ENCODE measurements at places on chromosomes 11 and 22. TPM values are rescaled to one million over a fixed set of nuclear protein-coding genes. Genes with fewer than 3 reads are reported as not detected.

DNA sequence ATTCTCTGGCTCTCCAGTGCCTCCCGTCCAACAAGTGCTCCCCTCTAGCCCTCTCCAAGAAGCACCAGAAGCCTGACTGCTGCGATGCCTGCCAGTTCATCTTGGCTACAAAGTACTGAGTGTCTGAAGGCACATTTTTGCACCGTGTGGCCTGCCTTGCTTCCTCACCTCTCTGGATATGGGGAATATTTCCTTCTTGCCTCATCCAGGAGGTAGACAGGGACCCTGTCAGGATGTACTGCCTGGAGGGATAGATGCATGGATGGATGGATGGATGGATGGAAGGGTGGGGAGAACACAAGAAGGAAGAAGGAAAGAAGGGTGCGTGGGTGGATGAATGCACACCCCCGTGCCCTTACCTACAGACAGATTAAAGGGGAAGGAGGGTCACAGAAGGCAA, 27.6 kb downstream of the KCTD17 start:
- no peaks in the 10 kb centered on the region for H3K4me1 ChIP-seq
- no peak for DNase-seq
- H3K27ac ChIP-seq = no peak overlapping the region
- peaks cover 52% of the 10 kb centered on the region for H3K27me3 ChIP-seq
- H3K36me3 ChIP-seq = no peaks in the 10 kb centered on the region

- H3K4me3 ChIP-seq = no peak overlapping the region
- H3K27ac ChIP-seq = no peak overlapping the region
- H3K27me3 ChIP-seq = peaks cover 47% of the 10 kb centered on the region
These were observed 47.0 kb downstream of the STIM1 start for GRCh38 chr11:3902441-3902840.

DNA sequence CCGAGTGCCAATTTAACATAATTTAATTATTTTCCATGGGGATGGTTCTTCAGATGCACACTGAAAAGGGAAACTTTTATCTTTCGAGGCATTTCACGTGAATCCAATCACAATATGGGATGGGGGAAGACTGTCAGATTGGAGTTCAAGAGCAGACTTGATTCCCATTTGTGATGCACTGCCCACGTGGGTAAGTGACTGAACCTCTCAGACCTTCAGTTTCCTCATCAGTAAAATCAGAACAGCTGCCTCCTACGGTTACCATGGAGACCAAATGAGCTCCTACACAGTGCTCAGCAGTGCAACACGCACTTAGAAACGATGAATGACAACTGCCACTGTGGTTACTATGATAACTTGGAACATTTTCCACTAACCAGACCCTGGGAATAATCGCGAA, 21.7 kb downstream of the KIAA0930 start:
- H3K36me3 ChIP-seq = no peaks in the 10 kb centered on the region
- H3K27me3 ChIP-seq = peaks cover 7% of the 10 kb centered on the region
- H3K4me1 ChIP-seq = peaks cover 5% of the 10 kb centered on the region

DNA sequence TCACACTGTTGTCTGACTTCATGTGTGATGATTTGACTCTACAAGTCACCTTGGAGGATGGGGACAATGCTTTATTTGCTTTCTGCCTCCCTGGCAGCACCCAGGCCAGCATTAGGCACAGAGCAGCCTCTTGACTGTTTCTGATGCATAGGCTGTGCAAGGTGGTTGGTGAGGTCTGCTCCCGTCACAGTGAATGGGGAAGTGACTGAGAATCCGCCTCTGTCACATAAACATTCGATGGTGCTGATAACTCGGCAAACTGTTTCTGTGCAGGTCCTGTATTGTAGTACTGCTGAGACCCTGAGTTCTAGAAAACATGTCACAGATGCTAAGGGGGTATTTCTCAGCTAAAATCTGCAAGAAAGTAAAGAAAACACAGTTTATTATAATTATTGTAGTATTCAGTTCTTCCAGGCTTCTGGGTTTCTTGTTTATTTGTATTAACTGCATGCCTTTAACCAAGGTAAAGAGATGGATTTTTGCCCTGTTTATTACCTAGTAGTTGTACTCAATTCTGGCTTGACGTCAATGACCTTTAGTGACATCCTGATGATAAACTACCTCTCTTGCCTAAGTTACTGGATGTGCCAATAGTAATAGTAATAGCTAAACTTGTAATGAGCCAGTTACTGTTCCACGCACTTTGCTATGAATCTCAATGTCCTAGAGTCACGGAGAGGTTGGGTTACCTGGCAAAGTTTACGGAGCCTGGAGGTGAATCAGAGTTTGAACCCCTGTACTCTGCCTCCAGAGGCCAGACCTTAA, 24.8 kb upstream of the RCN1 start:
- H3K36me3 ChIP-seq = no peaks in the 10 kb centered on the region
- no peaks in the 10 kb centered on the region for H3K4me1 ChIP-seq
- no peak overlapping the region for H3K27ac ChIP-seq
- H3K27me3 ChIP-seq = peaks cover 80% of the 10 kb centered on the region
- no peak overlapping the region for H3K4me3 ChIP-seq

DNA sequence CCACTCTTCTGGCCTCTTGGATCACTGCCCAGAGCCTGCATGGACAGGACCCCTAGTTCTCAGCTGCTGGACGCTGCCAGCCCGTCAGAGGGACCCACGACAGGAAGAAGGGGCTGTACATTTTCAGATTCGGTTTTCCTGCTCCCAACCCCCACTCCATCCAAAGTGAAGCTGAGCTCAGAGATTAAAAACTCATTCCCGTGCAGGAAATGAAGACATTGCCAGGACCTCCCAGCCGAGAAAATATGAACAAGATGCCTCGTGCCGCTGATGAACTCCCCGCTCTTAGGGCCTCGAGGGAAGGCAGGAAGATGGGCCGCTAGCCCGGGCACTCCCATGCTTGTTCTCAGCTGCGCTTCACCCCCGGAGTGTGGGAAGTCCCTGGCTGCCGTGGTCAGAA, 36.1 kb downstream of the RPUSD4 start:
- H3K36me3 ChIP-seq = no peaks in the 10 kb centered on the region
- DNase-seq = peak; percentile 46
- no peak overlapping the region for H3K4me3 ChIP-seq
- no peak overlapping the region for H3K27ac ChIP-seq

- H3K27ac ChIP-seq = no peak overlapping the region
- no peaks in the 10 kb centered on the region for H3K27me3 ChIP-seq
- peaks cover 5% of the 10 kb centered on the region for H3K4me1 ChIP-seq
- H3K4me3 ChIP-seq = peak overlapping the region; percentile 41
- H3K36me3 ChIP-seq = no peaks in the 10 kb centered on the region
- no peak for DNase-seq
These were observed 513.6 kb downstream of the METTL15 start for GRCh38 chr11:28621753-28622152.

- H3K4me1 ChIP-seq = peaks cover 62% of the 10 kb centered on the region
- no peaks in the 10 kb centered on the region for H3K36me3 ChIP-seq
- no peaks in the 10 kb centered on the region for H3K27me3 ChIP-seq
- no peak for DNase-seq
These were observed 128.3 kb downstream of the TEAD1 start for GRCh38 chr11:12802418-12803085.

DNA sequence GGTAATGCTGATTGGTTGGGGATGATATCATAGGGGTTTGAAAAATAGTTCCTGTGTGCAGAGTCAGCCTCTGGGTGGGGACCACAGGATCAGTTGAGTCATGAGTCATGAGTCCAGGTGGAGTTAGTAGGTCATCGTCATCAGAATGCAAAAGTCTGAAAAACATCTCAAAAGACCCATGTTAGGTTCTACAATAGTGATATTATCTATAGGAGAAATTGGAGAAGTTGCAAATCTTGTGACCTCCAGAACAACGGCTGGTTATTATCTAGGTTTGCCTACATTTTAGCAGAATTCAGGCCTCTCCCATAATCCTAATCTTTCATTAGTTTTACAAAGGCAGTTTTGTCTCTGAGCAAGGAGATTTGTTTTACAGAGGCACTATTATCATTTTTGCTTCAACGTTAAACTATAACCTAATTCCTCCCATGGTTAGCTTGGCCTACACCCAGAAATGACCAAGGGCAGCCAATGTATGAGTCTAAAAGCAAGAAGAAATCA, 38.9 kb downstream of the MS4A2 start:
- DNase-seq = no peak
- no peaks in the 10 kb centered on the region for H3K4me1 ChIP-seq
- no peak overlapping the region for H3K27ac ChIP-seq
- H3K4me3 ChIP-seq = no peak overlapping the region

Gene RCOR2
- total RNA-seq = 10.5 TPM

Gene YPEL4
- 0.55 TPM for total RNA-seq

All from left ventricle myocardium inferior (tissue), 1 donor.